Esophagus squamous epithelium (tissue), 5 donors: ENCODE measurements at places on chromosomes 2 and 18. TPM values are rescaled to one million over a fixed set of nuclear protein-coding genes. Genes with fewer than 3 reads are reported as not detected.

The ALPI gene
- not detected for total RNA-seq

The EN1 gene
- not detected for total RNA-seq

The ABHD1 gene
- not detected for total RNA-seq

The OTOS gene
- not detected for total RNA-seq

The TTR gene
- total RNA-seq: not detected

The REG3A gene
- not detected for total RNA-seq

The RIF1 gene
- 14.4 TPM for total RNA-seq

The NEU2 gene
- total RNA-seq: not detected

The ZBTB7C gene
- 92.3 TPM for total RNA-seq

The CNTNAP5 gene
- not detected for total RNA-seq

The TXNDC9 gene
- 32.8 TPM for total RNA-seq

The ATF2 gene
- 18.0 TPM for total RNA-seq

The HAAO gene
- 1.5 TPM for total RNA-seq

The CTNNA2 gene
- not detected for total RNA-seq

The CENPA gene
- 3.4 TPM for total RNA-seq

The B3GNT7 gene
- 4.6 TPM for total RNA-seq

The CCDC85A gene
- 0.61 TPM for total RNA-seq

The ACTR1B gene
- total RNA-seq: 52.6 TPM

The MTCL1 gene
- 8.7 TPM for total RNA-seq

The WDR7 gene
- 9.4 TPM for total RNA-seq

The CREG2 gene
- total RNA-seq: 2.0 TPM

The ASXL3 gene
- not detected for total RNA-seq

The KCNE4 gene
- 0.27 TPM for total RNA-seq

The RSAD2 gene
- total RNA-seq: 0.18 TPM

The ATL2 gene
- total RNA-seq: 69.0 TPM

The ACMSD gene
- not detected for total RNA-seq

The FTCDNL1 gene
- total RNA-seq: 3.6 TPM

The LDLRAD4 gene
- 1.3 TPM for total RNA-seq

The ARHGEF4 gene
- total RNA-seq: 68.9 TPM

The FIGN gene
- total RNA-seq: 1.9 TPM

The AOX1 gene
- 4.7 TPM for total RNA-seq

The SMCHD1 gene
- 69.6 TPM for total RNA-seq

The G6PC2 gene
- total RNA-seq: not detected

The UBE2F gene
- 62.9 TPM for total RNA-seq

The KCNJ13 gene
- total RNA-seq: not detected

The MTHFD2 gene
- total RNA-seq: 34.6 TPM

The RAB17 gene
- total RNA-seq: 11.1 TPM

The TXNDC2 gene
- total RNA-seq: not detected

The CDH2 gene
- 0.38 TPM for total RNA-seq

The IL36A gene
- total RNA-seq: 54.9 TPM

The ERMN gene
- 0.04 TPM for total RNA-seq

The TANC1 gene
- total RNA-seq: 54.5 TPM

The MTA3 gene
- total RNA-seq: 33.5 TPM
